Thoracic aorta (tissue), 2 donors: ENCODE measurements at places on chromosomes 13 and 19.

DNA sequence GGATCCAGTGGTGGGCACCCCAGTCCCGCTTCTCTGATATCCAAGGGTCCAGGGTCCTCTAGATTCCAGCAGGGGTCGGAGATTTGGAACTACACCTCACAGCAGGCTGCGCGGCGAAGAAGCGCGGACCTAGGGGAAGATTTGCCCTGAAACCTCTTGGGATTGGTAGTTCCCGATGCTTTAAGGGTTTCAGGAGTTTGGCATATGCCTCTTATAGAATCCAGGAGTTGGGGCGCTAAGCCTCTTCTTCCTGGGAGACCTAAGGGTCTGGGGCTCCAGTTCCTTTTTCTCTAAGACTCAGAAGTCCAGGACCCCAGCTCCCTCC lies 349 bp downstream of the BCL2L12 start:
- DNase-seq: no peak

DNA sequence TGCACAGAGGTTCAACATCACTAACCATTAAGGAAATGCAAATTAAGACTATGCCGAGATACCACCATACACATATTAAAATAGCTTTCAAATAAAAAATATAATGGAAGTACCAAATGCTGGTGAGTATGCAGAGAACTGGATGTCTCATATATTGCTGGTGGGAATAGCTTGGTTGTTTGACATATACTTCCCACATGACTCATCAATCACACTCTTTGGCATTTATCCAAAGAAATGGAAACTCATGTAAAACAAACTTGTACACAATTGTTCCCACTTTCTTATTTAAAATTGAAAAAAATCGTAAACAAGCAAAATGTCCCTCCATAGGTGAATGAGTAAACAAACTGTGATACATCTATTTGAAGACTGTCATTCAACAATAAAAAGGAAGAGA lies 982.6 kb upstream of the ATXN8OS start:
- no peak for DNase-seq

DNA sequence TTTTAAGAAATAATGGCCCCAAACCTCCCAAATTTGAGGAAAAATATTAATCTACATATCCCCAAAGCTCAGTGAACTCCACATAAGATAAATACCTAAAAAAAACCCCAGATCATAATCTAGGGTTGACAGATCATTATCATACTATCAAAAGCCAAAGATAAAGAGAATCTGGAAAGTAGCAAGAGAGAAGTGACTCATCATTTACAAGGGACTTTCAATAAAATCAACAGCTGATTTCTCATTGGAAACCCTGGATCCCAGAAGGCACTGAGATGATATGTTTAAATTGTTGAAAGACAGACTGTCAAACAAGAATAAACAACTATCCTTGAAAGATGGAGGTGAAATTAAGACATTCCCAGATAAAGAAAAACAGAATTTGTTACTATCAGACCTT lies 199.3 kb downstream of the KCNRG start:
- DNase-seq: no peak

- DNase-seq: no peak
Observed at GRCh38 chr19:1734321-1734966, 18.9 kb upstream of the ONECUT3 start.

DNA sequence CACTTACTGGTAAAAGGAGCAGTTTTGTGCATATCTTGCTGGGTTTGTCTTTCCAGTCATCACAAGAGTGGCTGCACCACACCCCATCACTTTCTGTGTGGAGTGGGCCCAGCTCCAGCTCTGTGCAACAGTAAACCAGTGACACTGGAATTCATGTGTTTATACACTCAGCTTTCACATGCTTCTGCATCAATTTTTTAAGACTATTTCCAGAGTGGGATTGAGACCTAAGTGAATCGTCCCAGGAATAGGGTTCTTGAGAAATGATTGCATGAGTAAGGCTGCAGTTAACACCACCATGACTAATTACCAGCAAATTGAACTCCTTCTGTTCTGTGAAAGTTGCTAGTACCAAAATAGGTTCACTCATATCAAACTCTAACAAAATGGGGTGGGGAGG lies 5.3 kb upstream of the CFAP97D2 start:
- DNase-seq: no peak

DNA sequence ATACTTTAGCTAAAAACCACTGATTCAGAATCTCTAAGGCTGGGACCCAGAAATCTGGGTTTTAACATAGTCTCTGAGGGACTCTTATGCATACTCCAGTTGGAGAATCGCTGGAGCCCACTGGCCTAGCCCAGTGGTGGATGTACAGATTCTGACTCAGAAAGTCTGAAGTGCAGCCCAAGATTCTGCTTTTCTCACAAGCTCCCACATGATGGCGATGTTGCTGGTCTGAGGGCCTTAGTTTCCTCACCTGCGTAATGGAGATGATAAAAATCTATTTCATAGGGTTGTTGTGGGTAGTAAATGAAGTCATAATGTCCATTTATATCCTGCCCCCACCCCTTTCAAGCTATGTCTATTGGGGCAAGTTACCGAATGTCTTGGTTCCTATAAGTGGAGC lies 7.7 kb upstream of the CDADC1 start:
- DNase-seq: no peak

- DNase-seq: no peak
Observed at GRCh38 chr19:38233740-38234251, 9.8 kb upstream of the DPF1 start.

- DNase-seq: no peak
Observed at GRCh38 chr19:54478677-54479266, 5.7 kb upstream of the CDC42EP5 start.

DNA sequence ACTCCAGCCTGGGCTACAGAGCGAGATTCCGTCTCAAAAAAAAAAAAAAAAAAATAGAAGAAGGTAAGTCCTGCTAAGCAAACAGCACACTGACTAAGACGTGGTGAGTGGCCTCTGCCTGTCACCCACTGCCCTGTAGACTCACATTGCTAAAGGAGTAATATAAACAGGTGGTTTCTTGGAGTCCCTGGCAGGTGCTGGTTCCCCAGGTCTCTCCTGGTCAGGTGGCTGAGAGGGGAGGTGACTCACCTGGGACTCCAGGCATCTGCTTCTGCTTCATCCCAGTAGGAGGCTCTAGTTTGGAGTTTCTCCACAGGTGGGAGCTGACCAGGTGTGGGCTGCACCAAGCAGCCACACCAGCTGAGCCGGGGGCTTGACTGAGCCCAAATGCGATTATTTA lies at the start of gene OR10H1:
Gene OR10H1 (minus strand): TSS at position 359 of the 400 bp plus-strand sequence. CDS start 7,627 bp downstream, outside the sequence.
- DNase-seq: no peak
